ENCODE measurements at places on chromosomes 1 and 21.

DNA sequence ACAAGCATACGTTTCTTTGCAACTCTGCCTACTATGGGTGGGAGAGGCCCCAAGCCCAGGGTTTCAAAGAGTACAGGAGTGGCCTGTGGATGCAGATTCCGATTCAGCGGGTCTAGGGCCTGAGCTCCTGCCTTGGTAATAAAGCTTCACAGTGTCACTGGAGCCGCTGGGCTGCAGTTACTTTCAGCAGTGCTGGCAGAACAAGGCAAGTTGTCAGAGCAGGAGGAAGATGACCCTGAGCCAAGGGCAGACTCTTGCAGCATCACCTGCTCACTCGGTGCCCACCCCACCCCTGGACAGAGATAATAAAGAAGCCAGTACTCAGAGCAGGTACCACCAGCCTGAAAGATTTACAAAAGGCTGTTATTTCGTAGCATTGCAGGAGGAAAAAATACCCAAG is 8.0 kb upstream of the RAP1GAP start:
- no peak for DNase-seq

- no peak for DNase-seq
These were observed 51.2 kb upstream of the ADAM30 start for GRCh38 chr1:119947468-119947867.

GRCh38 chr1:32892368-32893197 is 6.3 kb downstream of the HPCA start:
- no peak for DNase-seq

DNA sequence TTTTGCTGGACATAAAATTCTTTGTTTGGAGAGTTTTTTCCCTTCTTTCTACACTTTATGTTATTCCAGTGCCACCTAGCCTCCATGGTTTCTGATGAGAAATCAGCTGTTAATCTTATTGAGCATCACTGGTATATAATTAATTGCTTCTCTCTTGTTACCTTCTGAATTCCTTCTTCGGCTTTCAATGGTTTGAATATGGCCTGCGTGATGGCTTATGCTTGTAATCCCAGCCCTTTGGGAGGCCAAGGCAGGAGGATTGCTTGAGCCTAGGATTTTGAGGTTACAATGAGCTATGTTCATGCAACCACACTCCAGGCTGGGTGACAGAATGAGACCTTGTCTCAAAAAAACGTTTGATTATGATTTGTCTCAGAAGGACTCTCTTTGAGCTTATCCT is 13.0 kb upstream of the CNIH4 start:
- DNase-seq, result no peak

DNA sequence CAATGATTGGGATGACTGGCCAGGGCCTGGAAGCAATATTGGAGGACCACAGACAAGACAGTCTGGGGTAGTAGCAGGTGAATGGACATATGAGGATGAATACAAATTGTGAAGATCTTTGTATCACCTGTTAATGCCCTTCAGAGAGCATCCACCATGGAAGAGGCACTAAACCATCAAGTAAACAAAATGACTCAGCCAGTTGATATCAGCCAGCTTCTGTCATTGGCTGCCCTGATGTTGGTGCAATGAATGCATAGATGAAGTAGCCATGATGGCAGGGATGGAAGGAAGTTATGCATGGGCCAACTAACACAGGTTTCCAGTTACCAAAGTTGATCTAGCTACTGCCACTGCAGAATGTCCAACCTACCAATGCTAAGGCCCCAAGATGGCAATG is 16.1 kb upstream of the ERI3 start:
- DNase-seq, result no peak

DNA sequence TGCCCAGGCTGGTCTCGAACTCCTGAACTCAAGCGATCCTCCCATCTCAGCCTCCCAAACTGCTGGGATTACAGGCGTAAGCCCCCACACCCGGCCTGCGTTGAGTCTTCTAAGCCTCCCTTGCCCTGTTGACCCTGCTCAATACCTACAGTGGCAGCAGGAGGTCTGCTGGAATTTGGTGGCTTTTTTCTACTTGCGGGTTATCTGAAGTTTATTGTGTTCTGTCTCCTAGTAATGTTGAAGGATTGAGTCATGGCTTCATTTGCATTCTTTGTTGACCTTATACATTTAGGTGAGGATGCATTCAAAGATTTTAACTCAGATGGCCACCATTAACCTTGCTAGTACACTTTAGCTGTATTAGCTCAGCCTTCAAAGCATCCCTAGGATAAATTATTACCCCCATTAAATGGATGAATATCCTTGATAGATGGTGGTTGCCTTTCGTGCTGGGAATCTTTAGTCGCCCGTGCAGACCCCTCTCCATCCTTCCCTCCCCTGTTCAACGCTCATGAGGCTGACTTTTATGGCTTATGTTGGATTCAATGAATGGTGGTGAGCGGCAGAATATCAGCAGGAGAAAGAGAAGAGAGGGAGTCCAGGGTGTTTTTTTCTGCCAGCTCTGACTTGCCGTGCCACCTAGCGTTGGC is 9.7 kb upstream of the NPPB start:
- no peak for DNase-seq
